GM12891 (cell line): ENCODE measurements at places on chromosomes 7 and 10.

- DNase-seq, result no peak
Measured at GRCh38 chr7:26284477-26284876, 7.2 kb upstream of the SNX10 start.

DNA sequence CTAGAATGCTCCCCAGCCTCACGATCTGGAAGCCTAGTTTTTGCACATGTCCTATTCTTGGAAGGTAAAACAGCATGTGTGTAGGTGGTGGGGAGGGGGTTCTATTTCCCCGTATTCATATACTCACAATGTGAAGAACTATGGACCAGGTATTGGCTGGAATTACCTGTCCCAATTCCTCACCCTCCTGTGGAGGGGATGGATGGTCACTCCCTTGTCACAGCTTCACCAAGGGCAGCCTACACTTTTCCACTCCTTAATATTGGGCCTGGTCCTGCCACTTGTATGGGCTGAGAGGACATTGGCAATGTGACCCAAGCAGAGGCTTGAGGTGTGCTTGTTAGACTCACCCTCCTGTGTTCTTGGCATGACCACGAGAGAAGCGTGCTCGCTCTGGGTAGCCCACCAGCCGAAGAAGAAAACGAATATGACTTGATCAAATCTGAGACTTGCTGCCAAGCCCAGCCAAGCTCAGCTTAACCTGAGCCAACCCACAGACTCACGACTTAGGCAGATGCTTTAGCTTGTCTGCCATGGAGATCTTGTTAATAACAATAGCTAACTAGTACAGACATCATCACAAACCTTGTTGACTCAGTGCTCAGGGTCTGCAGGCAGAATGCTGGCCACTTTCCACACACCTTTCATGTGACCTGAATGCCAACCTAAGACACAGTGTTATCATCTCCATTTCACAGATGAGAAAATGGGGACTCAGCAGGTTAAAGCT, 17.2 kb downstream of the ZNF488 start:
- no peak for DNase-seq

- DNase-seq, result no peak
Measured at GRCh38 chr10:61673360-61673759, 10.6 kb downstream of the CABCOCO1 start.

DNA sequence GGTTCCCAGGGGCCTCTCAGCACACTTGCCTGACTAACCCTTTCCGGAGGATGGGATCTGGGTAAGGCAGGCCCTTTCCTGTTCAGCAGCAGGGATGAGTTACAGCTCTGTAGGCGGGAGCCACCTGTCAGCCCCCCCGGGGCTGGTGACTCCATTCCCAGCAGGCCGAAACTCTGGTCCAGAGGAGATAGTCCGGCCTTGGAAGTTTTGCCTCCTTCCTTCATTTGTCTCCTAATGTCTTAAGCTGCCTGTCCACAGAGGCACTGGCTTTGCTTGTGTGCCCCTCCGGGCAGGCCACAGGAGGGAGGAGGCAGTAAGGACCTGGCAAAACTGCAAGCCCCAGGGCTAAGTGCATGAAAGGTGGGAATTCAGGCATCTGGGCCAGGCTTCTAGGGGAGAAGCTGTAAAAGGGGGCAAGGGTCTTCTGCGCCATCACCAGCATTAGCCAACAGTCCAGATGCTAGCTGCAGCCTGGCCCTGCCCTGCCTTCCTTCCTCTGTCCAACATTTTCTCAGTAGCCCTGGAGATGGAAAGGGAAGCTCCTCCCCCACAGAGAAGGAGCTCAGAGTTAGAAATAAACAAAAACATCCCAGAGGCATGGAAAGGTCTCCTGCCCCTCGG, 1.2 kb downstream of the ADIRF start:
- no peak for DNase-seq

DNA sequence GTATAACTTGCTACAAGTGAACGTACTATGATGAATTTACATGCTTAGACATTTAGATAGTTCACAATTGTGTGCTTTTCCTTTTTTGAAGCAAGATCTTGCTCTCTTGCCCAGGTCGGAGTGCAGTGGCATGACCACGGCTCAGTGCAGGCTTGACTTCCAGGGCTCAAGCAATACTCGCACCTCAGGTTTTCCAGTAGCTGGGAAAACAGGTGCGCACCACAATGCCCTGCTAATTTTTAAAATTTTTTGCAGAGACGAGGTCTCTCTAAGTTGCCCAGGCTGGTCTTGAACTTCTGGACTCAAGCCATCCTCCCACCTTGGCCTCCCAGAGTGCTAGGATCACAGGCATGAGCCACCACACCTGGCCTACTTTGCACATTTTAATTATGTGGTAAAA, 1.8 kb downstream of the GPR15LG start:
- no peak for DNase-seq

GRCh38 chr10:16360001-16360400, 76.8 kb upstream of the PTER start:
- no peak for DNase-seq

GRCh38 chr7:129454249-129454551, 20.0 kb downstream of the STRIP2 start:
- DNase-seq, result no peak
